ENCODE measurements at places on chromosomes 7 and 10. TPM values are rescaled to one million over a fixed set of nuclear protein-coding genes. Genes with fewer than 3 reads are reported as not detected.

GRCh38 chr7:14598978-14599377, 303.6 kb downstream of the DGKB start:
- H3K4me3 ChIP-seq, result no peak overlapping the region
- H3K4me1 ChIP-seq, result no peaks in the 10 kb centered on the region
- no peaks in the 10 kb centered on the region for H3K36me3 ChIP-seq
- no peak for DNase-seq
- no peak overlapping the region for H3K27ac ChIP-seq
- peaks cover 1% of the 10 kb centered on the region for H3K27me3 ChIP-seq

DNA sequence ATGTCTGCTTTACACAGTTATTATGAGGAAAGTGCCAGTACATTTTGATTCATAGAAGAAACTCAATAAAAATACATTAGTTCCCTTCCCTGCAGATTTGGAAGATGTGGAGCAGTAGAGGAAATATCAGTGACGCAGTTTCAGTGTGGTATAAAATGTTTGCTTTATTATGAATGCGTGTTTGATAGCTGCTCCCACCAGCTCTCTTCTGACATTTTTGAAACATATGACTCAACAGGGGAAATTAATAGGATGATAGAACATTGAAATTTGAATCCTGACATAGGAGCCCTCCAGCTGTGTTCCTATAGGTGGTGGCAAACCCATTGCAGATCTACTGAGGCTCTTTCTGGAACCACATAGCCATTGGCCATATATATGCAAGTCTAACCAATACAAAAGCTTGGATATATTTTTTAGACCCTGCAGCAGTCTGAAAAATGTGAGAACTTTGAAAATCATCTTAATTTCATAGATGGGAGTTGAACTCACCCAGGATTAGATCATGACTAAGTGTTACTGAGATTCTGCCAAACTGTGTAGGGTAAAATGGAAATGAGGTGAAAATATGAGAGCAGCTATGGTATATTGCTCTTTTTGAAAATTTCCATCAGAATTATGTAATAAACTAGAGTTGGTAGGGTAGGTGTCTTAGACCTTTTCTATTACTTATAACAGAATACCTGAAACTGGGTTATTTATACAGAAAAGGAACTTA, 47.8 kb downstream of the BZW2 start:
- peaks cover 3% of the 10 kb centered on the region for H3K4me1 ChIP-seq
- no peak for DNase-seq
- H3K4me3 ChIP-seq, result no peak overlapping the region
- H3K27me3 ChIP-seq, result no peaks in the 10 kb centered on the region
- H3K36me3 ChIP-seq, result peaks cover 28% of the 10 kb centered on the region
- H3K27ac ChIP-seq, result no peak overlapping the region

DNA sequence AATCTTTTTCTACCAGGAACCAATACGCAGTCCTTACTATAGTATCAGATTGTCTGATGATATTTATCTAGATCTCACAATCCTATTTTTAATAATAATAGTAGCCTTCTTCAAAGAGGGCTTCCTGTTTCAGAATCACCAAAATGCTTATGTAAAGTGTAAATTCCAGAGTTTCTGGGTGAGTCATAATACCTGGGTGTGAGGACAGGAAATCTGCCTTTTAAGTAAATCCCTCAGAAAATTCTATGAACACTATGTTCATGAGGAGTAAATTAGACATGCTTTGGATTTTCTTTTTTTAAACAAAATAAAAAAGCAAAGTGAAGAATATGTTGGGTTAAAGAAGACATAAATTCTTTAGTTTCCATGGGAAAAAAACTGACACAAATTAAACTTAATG, 20.5 kb downstream of the DKK1 start:
- no peak for DNase-seq
- no peak overlapping the region for H3K27ac ChIP-seq
- H3K4me3 ChIP-seq, result no peak overlapping the region

- H3K4me1 ChIP-seq, result peaks cover 3% of the 10 kb centered on the region
- no peak overlapping the region for H3K4me3 ChIP-seq
- no peaks in the 10 kb centered on the region for H3K36me3 ChIP-seq
- no peaks in the 10 kb centered on the region for H3K27me3 ChIP-seq
- no peak for DNase-seq
Measured at GRCh38 chr10:91743465-91743864, 54.8 kb upstream of the TNKS2 start.

DNA sequence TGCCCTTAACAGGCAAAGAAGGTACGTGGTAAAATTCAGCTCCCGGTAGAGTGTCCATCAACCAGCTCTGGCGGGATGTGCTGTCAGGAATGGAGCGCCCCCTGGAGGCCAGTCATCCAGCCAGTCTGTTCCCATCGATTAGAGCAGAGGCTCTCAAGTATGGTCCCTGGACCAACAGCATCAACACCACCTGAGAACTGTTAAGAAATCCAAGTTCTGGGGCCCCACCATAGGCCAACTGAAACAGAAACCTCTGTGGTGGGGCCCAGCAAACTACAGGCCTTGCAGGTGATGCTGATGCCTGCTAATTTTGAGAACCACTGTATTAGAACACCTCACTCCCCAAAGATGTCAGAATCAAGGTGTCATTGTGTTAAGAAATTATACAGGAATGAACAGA, 109.2 kb downstream of the DPY19L1 start:
- peaks cover 2% of the 10 kb centered on the region for H3K27me3 ChIP-seq
- H3K4me3 ChIP-seq, result no peak overlapping the region
- no peak overlapping the region for H3K27ac ChIP-seq
- DNase-seq, result peak; percentile 83
- peaks cover 6% of the 10 kb centered on the region for H3K4me1 ChIP-seq
- no peaks in the 10 kb centered on the region for H3K36me3 ChIP-seq

Gene CLDN4
- 1.6 TPM for total RNA-seq

GRCh38 chr7:4806983-4807597, 31.7 kb downstream of the AP5Z1 start:
- no peak overlapping the region for H3K27ac ChIP-seq
- no peak for DNase-seq
- H3K4me3 ChIP-seq, result no peak overlapping the region
- H3K4me1 ChIP-seq, result no peaks in the 10 kb centered on the region

Gene ADAM8
- total RNA-seq, result 1.5 TPM

GRCh38 chr10:118349235-118349634, 7.1 kb upstream of the FAM204A start:
- no peaks in the 10 kb centered on the region for H3K27me3 ChIP-seq
- no peaks in the 10 kb centered on the region for H3K4me1 ChIP-seq
- no peak overlapping the region for H3K27ac ChIP-seq
- H3K4me3 ChIP-seq, result no peak overlapping the region
- DNase-seq, result no peak

Measured in endothelial cell (in vitro differentiated cells).